ENCODE measurements at places on chromosomes 4 and X.

GRCh38 chr4:67785528-67785927, 31.3 kb upstream of the GNRHR start:
- no peak for DNase-seq

DNA sequence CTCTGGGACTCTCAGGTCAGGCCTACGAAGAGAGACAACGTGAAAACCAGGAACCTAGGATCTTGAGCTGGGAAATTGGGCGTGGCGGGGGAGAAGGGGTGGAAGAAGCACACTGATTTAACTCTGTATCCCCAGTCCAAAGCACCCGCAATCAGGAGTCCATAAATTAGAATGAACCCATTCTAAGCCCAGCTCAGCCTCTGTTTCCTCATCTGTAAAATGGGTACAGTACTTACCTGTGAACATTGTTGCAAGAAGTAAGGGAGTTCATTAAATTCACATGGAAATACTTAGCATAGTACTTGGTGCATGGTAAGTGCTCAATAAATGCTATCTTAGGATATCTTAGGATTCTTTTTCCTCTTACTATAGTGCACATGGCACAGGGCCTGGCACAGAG, 326.7 kb downstream of the BCOR start:
- DNase-seq, result no peak

GRCh38 chrX:138692591-138692990, 18.9 kb downstream of the FGF13 start:
- DNase-seq, result no peak

- peak; percentile 75 for DNase-seq
Observed at GRCh38 chr4:155442267-155443105, 65.7 kb upstream of the MAP9 start.

DNA sequence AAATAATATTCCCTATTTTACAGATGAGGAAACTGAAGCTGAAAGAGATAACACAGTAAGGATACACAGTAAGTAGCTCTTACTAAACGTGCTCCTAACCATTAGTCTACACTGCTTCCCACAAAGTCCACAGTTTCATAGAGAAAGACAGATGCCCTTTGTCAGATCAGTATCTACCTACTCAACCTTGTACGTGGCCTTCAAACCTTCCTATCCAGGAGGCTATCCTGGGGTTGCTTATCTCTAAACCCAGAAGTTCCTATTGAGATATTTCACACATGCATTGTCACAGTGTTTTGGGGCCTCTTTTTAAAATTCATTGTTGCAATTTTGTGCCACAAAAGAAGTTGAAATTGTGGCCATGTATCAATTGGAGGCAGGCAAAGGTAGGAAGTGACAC, 208.0 kb downstream of the ENOX2 start:
- no peak for DNase-seq

GRCh38 chr4:88333741-88334405, 44.8 kb upstream of the HERC6 start:
- DNase-seq, result no peak

DNA sequence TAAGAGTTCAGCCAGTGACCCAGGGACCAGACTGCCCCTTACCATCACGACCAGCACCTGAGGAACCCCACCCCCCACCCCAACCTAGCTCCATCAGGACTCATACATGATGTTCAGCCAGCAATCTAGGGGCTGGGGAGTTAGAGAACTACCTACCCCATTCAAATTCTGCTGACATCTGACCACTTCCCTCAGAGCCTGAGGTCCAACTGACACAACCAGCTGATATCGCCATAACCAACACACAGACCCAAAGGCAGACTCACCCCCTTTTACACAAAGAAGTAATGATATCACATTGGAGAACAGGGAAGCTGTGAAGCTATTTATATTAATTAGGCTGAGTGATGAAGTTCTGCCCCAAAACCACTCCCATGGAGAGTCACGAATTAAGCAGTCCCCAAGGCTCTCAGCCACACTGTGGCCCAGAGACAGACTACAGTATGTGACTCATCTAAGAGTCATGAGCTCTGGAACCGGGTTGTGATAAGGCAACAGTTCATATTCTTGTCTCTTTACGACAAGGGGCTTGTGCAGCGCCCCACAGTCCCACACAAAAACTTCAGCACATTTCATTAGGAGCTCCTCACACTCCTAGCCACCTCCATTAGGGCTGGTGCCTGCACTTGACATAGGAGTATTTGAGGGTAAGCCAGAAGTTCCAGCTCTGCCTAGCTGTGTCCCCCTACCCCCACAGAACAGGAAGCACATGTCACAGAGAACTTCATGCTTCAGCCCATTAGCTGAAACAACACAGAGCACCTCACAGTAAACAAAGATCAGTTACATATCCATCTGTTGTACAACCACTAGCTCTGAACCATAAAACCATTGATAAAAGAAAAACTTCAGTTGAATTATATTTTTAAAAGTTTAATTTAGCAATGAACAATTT, 184.7 kb upstream of the ZCCHC13 start:
- DNase-seq, result no peak
